ENCODE measurements at places on chromosomes 2 and 18.

- no peak for DNase-seq
Observed at GRCh38 chr18:21264651-21265050, 22.6 kb downstream of the GREB1L start.

DNA sequence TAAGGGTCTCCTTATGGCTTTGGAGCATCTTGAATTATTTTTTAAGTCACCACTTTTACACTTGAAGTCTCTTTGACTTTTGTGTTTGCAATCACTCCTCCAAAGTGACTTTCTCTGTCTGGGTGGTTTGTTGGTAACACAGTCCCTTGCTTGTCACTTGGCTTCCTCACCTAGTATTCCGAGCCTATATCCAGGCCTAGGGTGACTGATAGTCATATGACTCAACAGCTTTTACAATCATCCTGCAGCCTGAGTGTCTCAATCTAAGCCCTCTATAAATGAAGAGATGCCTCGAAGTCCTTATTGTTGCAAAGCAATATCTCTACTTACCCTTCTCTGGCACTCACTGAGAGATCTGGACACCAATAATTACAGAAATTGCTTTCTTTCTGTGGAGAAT, 53.9 kb upstream of the SETBP1 start:
- DNase-seq, result no peak

- no peak for DNase-seq
Observed at GRCh38 chr2:160574468-160575140, 81.0 kb upstream of the RBMS1 start.

GRCh38 chr2:52054824-52055223, 1022.9 kb upstream of the NRXN1 start:
- DNase-seq, result no peak

DNA sequence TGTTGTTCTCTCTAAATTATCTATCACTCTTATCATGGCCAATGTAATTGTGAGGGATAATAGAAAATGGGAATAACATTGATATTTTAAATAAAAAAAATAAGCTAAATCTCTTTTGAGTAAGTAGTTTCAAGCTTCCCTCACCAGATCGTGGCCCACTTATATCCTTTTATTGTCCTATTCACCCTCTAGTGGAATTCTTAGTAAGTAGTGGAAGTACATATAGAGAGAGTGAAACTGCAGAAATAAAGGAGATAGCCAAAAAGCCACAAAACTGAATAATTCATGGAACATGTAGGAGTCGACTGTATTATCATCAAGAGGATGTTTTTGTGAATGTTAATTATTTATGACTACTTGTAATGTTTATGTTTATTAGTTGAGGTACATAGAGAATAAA, 66.1 kb upstream of the DTNA start:
- DNase-seq, result no peak

GRCh38 chr2:31296641-31297287, 62.8 kb downstream of the EHD3 start:
- DNase-seq, result no peak

- DNase-seq, result no peak
Observed at GRCh38 chr2:45543257-45543656, 67.8 kb downstream of the SRBD1 start.

- no peak for DNase-seq
Observed at GRCh38 chr2:176664478-176664877, 395.2 kb downstream of the MTX2 start.

DNA sequence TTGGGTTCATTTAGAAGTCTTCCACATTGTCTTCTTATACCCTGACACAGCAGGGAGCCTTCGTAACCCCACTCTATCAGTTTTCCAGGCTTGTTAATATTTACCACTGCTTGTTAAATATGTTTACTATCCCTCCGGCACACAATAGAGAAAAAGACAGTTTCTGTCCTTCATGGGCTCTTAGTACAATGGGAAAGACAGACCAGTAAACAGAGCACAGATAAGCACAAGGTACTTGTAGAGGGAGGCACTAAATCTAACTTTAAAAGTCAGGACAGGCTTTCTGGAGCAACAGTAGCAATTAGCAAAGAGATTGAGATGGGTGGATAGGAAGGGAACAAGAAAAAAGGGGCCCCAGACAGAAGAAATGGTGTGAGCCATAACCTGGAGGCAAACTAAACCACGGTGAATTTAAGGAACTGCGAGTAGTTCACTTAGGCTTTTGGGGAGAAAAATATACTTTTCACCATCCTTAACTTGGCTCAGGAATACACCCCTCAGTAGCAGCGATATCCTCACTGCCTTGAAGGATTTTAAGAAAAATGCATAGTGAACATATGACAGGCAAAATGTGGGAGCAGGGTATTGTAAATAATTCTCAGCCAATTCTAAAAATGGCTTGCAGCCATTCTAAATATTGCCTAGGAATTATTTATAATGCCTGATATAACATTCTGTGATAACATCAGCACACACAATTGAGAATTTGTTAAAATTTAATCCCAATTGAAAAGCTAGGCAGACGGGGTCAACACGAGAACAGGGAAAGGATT, 383.7 kb downstream of the CDH2 start:
- DNase-seq, result no peak

DNA sequence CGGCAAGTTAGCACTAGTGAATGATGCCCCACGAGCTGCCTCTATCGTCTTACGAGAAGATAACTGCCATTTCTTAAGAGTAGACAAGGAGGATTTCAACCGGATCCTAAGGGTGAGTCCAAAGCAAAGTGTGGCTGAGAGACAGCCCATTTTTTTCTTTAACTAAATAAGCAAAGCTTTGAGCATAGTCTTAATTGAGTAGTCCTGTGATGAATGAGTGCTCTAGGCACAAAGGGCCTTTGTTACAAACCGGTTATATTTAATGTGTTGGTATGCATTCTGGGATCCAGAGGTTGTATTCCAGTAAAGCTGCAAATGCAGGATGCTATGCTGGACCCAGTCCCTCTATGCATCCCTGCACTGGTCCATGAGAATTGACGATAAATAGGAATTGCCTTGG, 86.9 kb upstream of the MAP3K20 start:
- no peak for DNase-seq

GRCh38 chr2:10038716-10039115, 4.6 kb upstream of the KLF11 start:
- no peak for DNase-seq

DNA sequence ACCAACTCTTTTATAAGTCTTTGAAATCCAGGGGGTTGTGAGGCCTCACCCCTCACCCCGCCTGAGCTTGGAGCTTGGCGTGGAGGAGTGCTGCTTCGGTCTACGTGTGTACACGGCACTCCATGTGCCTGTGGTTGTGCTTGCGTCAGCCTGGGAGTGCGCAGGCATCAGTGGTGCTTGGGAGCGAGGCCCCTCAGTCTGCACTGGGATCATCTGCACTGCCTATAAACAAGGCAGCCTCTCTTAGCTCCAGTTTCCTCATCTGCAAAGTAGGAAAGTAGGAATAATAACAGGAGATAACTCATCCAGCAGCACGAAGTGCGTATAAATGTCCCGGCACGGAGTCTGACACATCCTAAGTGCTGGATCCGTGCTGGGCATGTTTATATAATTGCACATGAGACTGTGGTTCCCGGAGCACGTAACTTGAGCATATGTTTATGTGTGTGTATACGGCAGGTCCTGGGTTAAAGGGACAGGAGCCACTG, 1.2 kb downstream of the GYPC start:
- DNase-seq, result no peak

- DNase-seq, result no peak
Observed at GRCh38 chr2:224442071-224442967, 40.4 kb upstream of the FAM124B start.

DNA sequence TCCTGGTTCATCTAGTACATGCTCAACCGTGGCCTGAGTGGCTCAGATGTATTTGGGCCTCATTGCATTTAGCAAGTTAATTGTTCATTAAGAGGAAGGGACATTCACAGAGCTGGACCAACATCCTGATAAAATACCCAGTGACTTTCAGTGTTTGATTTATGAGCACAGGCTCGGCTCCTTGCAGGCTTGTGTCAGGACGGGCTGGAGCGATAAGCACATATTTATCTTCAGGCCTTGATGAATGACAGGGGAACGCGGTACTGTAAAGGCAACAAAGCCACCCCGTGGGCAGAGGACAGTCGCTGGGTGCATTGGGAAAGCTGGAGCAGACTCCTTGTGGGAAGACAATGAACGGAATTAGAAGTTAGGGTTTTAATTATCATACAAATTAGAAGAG, 548.6 kb upstream of the HS6ST1 start:
- DNase-seq, result no peak

DNA sequence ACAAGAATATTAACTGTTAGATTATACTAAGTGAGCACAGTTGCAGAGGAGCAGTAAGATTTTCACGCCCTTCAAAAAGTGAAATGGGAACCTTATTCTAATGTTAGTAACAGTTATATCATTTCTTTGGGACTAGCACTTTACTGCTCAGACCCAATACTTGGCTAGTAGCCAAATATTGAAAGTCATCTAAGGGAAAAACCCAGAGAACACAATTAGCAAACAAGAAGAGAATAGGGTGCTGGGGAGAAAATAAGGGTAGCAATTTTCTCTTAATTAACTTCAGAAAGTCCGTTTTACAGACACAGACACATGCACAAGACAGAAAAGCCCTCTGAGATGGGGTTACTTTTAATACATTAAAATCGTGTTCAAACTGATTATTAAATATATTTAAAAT, 71.8 kb downstream of the ID2 start:
- no peak for DNase-seq

DNA sequence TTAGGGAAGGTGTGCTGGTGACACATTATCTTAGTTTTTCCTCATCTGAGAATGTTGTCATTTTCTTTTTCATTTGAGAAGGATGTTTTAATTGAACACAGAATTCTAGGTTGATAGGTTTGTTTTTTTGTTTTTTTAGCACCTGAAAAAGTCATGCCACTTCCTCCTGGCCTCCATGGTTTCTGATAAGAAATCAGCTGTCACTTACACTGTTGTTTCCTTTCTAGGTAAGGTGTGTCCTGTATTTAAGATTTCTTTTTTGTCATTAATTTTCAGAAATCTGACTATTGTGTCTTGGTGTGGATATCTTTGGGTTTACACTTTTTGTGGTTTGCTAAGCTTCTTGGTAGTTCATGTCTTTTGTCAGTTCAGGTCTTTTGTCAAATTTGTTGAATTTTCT, 99.3 kb downstream of the ROCK1 start:
- DNase-seq, result no peak

GRCh38 chr2:178111743-178112142, 494 bp upstream of the RBM45 start:
- no peak for DNase-seq

DNA sequence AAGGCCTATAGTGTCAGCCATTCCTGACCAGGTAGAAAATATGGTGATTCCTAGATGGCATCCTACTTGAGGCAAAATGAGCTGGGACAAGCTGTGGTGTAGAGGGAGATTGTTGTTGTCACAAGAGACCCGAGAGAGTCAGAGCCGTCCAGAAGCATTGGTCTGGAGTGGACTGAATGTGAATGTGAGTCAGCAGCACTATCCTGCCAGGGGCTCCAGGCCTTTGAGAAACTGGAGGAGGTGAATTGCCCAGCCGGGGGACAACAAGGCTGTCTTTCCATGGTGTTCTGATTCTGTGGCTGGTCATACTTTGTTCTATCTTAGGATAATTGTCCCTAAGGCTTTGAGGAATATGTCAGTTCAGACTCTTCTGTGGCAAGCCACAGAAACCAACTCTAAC, 29.4 kb upstream of the EIF2AK3 start:
- DNase-seq, result no peak

- no peak for DNase-seq
Observed at GRCh38 chr2:195029804-195030654, 627.0 kb upstream of the SLC39A10 start.

DNA sequence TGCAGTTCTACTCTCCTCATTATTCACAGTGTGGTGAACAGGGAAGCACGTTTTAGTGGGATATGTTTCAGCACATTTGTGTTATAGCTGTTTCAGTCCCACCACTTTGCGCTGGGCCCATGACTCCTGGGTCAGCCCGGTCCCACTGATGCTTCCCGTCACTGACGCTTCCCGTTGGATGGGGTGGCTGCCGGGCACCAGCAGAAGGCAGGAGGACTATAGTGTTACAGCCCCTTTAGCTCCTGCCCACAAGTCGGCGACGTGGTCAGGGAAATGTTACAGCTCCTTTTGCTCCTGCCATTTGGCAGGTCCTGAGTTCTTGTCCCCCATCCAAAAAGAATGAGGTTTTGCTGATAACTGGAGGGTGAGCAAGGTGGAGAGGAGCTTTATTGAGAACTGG, 732.2 kb downstream of the NR4A2 start:
- DNase-seq, result no peak

DNA sequence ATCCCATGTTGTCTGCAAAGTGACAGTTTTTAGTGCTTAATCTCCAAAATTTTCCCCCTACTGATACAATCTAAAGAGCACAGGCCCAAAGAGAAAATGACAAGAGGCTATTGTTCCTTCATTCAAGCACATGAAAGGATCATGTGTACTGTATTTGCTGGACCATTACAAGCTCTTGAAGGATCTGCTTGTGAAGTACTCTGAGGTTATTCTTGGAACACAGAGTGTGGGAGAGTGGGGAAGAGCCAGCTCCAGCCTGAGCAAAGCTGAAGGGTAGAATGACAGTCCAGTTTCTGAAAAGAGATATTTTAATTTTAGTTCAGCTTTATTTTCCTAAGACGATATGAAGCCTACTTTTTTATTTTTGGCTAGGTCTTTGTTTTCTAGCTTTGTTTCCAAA, 112.2 kb downstream of the GALNT3 start:
- no peak for DNase-seq

DNA sequence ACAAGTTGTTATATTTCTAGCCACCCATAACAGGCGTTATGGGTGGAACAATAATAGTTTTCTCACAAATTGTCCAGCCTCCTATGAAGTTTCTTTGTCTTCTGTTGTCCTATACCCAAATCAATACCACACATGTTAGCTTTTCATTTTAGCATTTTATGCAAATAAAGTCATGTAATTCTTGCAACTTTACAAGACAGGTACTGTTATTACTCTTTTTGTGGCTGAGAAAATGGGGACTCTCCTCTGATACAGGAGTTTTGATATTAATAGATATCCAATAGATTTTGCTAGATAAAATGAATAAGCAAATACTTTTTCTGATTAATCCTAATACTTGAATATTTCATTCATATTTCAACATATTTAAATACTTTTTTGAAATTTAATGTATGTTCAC, 151.0 kb downstream of the PMAIP1 start:
- DNase-seq, result no peak

DNA sequence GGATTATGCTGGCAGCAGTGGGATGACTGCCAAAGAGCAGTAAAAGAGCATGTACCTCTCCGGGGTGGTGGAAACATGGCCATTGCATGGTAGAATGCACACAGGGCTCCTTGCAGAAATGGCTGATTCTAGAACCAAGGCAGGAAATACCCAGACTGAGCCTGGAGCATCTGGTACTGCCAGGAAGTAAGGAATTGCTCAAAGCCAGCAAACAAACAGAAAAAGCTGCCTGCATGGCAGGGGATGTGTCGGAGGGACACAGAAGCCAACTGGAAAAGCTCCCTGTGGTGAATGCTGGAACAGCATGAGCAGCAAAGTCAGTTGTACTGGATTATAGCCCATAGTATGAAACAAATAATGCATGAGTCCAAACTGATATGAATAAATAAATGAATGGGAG, 78.0 kb upstream of the NFATC1 start:
- DNase-seq, result no peak

Data from stimulated activated CD4-positive, alpha-beta T cell treated with anti-CD3 and anti-CD28 coated beads, Interleukin-15, amount 100 ng/mL, for 48 hours (primary cell).